Pons (tissue), 1 donor: ENCODE measurements at places on chromosomes 7 and 10.
A peak's percentile ranks its signal among the peaks of the same experiment; 100 is the strongest.

DNA sequence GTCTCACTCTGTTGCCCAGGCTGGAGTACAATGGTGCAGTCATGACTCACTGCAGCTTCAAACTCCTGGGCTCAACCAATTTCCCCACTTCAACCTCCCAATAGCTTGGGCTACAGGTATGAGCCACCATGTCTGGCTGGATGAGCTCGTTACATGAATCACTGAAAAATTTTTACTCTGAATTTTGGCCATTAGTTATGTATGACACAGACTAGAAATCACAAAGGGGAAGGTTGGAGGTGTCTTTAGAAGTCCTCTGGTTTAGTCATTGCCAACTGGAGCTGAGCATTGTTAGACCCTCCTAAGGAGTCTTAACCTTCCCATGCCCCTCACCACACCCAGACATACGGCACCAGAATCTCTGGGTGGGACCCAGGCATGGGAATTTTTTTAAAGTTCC, 34.7 kb downstream of the SVIL start:
- no peak for DNase-seq

DNA sequence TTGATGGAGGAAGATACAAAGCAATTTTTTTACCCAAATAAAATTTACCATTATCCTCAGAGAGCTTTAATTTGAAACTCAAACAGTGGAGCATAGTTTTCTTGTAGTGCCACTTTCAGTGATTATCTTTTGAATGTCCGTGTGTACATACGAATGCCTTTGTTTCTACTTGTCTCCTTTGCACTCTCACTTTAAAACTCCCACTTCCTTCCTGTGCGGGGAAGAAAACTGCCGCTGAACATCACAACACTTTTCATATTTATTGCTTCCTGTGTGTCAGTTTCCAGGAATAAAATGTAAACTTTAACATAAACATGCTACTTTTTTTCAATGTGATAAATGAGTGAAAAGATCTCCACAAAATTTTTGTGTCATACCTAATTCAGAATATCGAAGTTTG, 102.4 kb downstream of the SEMA3A start:
- no peak for DNase-seq

DNA sequence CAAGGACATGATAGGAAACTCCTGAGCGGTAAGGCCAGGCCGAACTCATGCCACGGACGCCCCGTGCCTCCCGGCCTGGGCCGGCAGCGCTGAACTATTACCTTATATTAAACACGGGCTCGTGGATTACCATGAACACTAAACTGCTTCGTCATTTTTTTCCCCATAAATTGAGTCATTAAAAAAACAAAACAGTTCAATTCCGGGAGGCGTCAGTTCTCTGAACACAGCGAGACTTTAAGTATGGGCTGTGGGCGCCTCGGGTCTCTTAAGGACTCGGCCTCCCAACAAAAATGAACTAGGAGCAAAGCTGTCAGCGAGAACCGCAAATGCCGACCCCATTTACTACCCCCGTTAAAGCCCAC, 519 bp downstream of the PITRM1 start:
- DNase-seq, result peak; percentile 18

DNA sequence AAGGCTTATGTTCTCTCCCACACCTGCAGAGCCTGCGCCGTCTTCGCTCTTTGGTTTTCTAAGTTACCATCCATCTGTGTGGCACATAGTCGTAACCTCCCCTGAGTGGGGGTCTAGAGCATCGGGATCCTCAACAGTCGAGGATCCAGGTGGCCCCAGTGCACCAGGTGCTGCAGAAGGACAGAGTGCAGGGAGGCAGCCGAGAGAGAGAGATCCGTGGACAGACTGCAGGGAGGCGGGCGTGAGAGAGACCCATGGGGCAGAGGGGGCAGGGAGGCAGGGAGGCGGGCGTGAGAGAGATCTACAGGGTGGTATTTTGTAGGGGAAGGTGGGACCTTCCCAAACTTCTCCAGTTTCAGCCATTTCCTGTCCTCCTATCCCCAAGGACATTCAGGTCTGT, 42.3 kb downstream of the PFKP start:
- DNase-seq, result no peak

DNA sequence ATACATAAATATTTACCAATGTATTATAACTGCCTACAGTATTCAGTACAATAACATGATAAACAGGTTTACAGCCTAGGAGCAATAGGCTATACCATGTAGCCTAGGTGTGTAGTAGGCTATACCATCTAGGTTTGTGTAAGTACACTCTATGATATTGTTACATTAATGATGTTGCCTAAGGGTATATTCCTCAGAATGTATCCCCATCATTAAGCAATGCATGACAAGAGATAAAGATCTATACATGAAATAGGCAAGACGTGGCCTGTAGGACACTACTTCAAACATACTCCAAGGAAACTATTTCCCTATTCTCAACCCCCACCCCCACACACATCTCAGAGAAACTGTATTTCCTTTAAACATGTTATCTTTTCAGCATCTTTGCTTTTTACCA, 15.3 kb upstream of the ADAM22 start:
- no peak for DNase-seq

GRCh38 chr10:90313576-90314325, 544.1 kb downstream of the HTR7 start:
- no peak for DNase-seq

DNA sequence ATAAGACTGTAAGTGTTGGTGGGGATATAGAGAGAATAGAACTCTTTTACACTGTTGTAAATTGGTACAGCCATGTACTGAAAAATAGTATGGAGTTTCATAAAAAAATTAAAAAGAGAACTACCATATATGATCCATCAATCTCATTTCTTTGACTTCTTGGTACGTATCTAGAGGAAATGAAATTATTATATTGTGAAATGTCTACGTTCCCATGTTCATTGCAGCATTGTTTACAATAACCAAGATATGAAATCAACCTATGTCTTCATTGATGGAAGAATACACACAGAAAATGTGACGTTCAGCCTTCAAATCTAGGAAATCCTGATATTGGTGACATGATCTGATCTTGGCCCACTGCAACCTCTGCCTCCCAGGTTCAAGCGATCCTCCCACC, 32.0 kb downstream of the SHOC2 start:
- DNase-seq, result no peak

GRCh38 chr7:40310258-40310657, 175.5 kb downstream of the SUGCT start:
- no peak for DNase-seq

DNA sequence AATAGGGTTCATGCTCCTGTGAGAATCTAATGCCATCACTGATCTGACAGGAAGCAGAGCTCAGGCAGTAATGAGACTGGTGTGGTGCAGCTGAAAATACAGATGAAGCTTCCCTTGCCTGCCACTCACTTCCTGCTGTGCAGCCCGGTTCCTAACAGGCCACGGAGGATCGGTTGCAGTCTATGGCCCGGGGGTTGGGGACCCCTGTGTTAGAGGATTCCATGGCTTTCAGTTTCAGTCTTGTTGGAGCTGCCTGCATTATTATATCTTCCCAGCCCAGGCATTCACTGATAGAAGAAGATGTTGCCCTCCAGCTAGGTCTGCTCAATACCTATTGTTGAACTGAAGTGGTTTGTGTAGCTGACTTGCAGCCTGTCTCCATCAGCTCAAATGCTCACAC, 1298.8 kb downstream of the TYW1 start:
- no peak for DNase-seq

- DNase-seq, result no peak
These were observed 301.4 kb downstream of the PTPRN2 start for GRCh38 chr7:158286210-158286609.

DNA sequence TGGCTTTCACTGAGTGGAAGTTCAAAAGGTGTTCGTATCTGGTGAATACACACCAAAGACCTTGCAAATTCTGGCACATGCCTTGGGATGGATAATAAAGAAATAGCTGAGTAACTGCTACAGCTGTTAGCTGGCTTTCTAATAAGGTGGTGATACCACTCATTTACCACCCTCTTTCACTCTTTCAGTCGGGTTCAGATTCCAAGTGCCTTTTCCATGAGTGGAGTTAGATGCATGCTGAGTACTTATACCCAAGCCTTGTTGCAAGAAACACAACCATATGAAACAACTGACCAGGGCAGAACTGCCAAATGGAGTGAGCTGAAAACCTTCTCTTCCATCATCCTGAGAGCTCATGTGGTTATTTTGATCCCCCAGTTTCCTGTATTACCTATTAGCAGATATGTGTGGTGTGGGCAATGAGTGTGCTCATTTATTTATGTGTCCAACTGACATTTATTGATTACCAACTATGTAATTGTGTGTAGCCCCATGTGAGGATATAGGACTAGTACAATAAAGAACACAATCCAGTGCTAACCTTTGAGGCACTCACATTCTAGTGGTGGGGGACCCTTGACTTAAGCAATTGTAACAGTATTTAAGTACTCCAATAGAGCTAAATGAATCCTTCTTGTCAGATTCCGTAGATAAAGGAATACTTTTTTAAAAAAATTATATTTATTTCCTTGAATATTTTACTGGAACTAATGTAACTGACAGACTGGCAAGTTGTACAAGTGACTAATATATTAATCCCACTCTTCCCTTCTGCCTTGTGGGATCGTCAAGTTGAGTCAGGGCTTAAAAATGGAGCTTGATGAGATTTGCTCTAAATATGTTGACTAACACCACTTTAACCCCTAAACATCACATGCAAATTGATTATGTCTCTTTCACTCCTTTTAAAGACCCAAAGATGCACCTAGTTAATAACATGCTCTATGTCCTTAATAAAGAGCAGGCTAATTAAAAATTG, 124.7 kb downstream of the ARID5B start:
- no peak for DNase-seq
